ENCODE measurements at places on chromosomes 12 and 14. TPM values are rescaled to one million over a fixed set of nuclear protein-coding genes. Genes with fewer than 3 reads are reported as not detected.

DNA sequence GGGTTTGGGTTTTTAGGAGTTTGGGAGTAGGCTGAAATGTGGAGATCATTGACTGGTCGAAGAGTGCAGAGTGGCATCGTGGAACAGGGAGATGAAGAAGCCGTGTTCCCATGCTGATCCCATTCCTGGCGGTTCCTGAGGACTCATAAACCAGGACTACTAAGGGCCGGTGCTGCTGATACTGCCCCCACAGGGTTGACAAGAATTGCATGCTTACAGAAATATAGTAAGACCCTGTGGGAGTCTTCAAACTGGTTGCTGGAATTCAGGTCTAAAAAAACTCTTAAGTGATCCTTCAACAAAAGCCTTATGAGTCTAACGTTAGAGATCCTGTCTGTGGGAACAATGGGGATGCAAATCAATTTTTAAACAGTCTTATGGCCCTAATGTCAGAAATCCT lies 64.0 kb upstream of the ARHGAP5 start:
- H3K27me3 ChIP-seq = no peaks in the 10 kb centered on the region
- H3K27ac ChIP-seq = no peak overlapping the region
- H3K36me3 ChIP-seq = no peaks in the 10 kb centered on the region
- H3K4me1 ChIP-seq = no peaks in the 10 kb centered on the region
- DNase-seq = no peak

DNA sequence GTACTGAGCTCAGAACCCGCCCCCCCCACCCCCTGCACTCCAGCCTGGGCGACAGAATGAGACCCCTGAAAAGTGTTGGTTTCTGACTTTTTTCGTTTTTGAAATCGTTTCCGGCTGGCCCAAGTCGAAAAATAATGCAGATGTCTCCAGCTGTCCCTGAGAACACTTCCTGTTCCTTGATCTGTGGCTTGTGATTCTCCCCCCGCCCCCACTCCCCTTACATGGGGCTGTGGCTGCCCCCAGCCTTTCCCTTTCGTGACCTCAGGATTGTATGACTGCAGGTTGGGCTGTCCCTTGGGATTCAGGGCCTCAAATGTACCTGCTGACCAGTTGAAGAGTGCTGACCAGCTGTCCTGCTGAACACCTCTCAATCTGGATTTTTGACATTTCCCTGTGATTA lies 34.1 kb downstream of the NOC4L start:
- no peak for DNase-seq
- H3K27me3 ChIP-seq = no peaks in the 10 kb centered on the region
- H3K4me3 ChIP-seq = no peak overlapping the region

CORO1C gene
- 125 TPM for total RNA-seq

DNA sequence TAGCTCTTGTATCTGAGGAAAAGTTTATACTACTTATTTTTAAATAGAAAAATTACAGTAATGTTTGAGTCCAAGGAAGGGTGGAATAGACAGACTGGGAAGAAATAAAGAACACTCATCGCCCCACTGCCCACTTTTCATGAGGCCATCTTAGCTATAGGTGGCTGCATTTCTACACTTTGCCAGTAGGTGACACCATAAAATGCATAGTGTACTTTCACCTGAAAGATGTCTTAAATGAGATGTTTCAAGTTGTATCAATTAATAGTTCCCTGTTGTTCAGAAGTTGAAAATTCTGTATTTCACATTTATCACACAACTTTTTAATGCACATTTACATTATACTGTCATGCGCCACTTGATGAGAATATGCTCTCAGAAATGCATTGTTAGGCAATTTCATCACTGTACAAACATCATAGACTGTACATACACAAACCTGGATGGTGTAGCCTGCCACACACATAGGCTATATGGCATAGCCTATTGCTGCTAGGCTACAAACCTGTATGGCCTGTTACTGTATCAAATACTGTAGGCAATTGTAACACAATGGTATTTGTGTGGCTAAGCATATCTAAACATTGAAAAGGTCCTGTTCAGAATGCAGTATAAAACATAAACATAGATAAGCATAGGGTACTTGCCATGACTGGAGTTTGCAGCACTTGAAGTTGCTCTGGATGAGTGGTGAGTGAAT lies 27.6 kb downstream of the PMCH start:
- H3K4me3 ChIP-seq = no peak overlapping the region
- no peaks in the 10 kb centered on the region for H3K27me3 ChIP-seq
- H3K27ac ChIP-seq = no peak overlapping the region
- no peaks in the 10 kb centered on the region for H3K4me1 ChIP-seq

- no peaks in the 10 kb centered on the region for H3K36me3 ChIP-seq
- no peak for DNase-seq
- no peak overlapping the region for H3K27ac ChIP-seq
- no peaks in the 10 kb centered on the region for H3K27me3 ChIP-seq
- H3K4me1 ChIP-seq = no peaks in the 10 kb centered on the region
Measured at GRCh38 chr12:75790219-75790618, 241.4 kb downstream of the PHLDA1 start.

- no peak overlapping the region for H3K4me3 ChIP-seq
- no peak overlapping the region for H3K27ac ChIP-seq
- no peaks in the 10 kb centered on the region for H3K27me3 ChIP-seq
- no peaks in the 10 kb centered on the region for H3K4me1 ChIP-seq
- no peaks in the 10 kb centered on the region for H3K36me3 ChIP-seq
Measured at GRCh38 chr14:46769292-46769691, 117.7 kb upstream of the RPL10L start.

DNA sequence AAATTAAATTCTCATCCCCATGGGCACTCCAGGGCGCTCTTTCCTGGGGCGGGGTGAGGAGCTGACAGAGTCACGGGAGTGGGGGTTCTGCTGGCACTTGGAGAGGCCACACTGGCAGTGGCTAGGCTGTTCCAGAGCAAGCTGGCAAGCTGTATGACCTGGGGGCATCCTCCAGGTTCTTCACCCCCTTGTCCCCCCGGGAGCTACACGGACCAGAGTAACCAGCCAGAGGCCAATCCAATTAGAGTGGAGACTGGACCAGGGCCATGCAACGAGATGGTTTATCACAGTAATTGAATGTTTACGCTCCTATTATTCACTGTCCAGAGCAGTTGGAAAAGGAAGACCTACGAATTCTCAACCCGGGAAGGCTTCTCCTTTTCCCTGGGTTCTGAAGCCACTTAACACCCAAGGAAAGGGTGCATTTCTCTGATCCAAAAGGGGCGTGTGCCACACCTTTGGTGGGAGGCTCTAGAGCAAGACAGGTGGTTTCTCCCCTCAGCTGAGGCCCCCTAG lies 43.8 kb upstream of the PNMA1 start:
- H3K36me3 ChIP-seq = no peaks in the 10 kb centered on the region
- peaks cover 49% of the 10 kb centered on the region for H3K4me1 ChIP-seq
- H3K27me3 ChIP-seq = no peaks in the 10 kb centered on the region

GUCY2C gene
- not detected for total RNA-seq

SIRT4 gene
- total RNA-seq = 0.94 TPM

DNA sequence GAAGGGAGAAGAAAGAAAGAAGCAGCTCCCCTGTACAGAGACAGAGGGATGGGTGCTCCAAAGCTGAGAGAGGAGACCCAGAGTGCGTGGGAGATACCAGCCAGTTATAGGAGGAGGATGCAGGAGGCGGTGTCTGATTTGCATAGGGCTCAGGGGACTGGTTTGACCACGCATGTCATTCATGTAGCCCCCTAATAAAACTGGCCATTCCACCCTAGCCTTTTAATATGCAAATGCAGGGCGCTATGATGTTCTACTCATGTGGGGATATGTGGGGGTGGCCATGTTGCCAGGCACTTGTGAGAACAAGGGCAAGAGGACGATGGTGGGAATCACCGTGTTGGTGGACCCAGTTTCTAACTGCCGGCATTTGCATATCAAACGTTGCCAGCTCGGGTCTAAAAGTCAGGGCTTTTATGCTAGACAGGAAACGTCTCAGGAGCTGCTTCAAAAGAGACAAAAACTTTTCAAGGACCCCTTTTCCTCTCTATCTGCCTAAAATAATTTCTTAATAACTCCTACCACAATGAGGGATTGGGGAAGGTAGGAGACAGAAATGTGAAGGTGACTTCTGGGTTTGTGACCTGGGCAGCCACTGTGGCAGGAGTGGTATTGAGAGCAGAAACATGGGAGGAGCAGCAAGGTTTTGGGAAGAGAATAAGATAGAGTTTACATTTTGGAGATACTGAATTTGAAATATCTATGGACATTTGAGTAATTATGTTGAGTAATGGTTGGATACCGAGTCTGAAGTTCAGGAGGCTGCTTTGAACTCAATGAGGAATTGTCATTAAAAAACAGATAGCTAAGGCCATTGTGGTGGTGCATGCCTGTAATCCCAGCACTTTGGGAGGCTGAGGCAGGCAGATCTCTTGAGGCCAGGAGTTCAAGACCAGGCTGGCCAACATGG lies 2.2 kb upstream of the ATXN3 start:
- DNase-seq = no peak
- no peaks in the 10 kb centered on the region for H3K27me3 ChIP-seq
- no peaks in the 10 kb centered on the region for H3K36me3 ChIP-seq
- peaks cover 8% of the 10 kb centered on the region for H3K4me1 ChIP-seq

COQ5 gene
- total RNA-seq = 22.7 TPM

ENDOU gene
- 3.4 TPM for total RNA-seq

DNA sequence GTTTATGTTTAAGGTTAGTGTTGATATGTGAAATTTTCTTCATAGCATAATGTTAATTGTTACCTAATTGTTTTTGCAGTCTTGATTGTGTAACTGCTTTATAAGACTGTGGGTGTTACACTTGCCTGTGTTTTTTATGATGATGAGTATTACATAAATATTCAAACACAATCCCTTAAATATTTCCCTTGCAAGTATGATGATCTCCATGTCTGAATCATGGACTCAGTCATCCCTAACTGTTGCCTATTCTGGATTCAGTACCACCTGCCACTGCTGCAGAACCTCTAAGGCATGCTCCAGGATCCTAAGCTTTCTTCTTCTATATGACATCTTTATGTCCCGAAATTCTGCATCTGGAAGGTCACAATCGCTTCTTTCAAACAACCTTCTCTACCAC lies 246.3 kb upstream of the CLEC14A start:
- peaks cover 2% of the 10 kb centered on the region for H3K4me1 ChIP-seq
- no peak overlapping the region for H3K4me3 ChIP-seq
- H3K27ac ChIP-seq = no peak overlapping the region
- no peak for DNase-seq
- no peaks in the 10 kb centered on the region for H3K27me3 ChIP-seq
- H3K36me3 ChIP-seq = no peaks in the 10 kb centered on the region

DNA sequence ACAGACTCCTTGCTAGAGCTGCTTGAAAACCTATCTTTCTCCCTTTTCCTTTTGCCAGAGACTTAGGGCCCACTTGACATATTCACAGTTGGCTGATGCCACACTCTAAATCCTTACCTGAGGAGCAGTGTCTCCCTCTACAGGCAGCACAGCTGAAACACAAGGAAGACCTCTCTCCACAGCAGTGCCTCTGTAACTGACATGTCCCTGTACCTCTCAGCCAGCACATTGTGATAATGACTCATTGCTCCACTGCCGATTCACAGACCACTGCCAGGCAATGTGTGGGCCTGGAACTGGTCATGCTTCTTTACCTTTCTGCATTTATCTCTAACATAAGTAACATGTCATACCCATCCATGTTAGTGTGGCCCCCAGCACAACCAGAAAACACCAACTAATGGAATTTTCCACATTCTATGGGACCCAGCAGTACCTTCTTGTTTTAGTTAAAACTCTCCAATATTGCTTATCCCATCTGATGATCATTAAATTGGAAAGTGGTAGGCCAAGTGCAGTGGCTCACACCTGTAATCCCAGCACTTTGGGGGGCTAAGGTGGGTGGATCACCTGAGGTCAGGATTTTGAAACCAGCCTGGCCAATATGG lies 56.5 kb downstream of the GTF2A1 start:
- no peaks in the 10 kb centered on the region for H3K27me3 ChIP-seq
- H3K36me3 ChIP-seq = no peaks in the 10 kb centered on the region

- no peaks in the 10 kb centered on the region for H3K36me3 ChIP-seq
- H3K4me1 ChIP-seq = no peaks in the 10 kb centered on the region
- H3K27me3 ChIP-seq = no peaks in the 10 kb centered on the region
- no peak overlapping the region for H3K4me3 ChIP-seq
Measured at GRCh38 chr14:71006200-71006563, 98.9 kb downstream of the PCNX1 start.

PRMT5 gene
- 78.0 TPM for total RNA-seq

DNA sequence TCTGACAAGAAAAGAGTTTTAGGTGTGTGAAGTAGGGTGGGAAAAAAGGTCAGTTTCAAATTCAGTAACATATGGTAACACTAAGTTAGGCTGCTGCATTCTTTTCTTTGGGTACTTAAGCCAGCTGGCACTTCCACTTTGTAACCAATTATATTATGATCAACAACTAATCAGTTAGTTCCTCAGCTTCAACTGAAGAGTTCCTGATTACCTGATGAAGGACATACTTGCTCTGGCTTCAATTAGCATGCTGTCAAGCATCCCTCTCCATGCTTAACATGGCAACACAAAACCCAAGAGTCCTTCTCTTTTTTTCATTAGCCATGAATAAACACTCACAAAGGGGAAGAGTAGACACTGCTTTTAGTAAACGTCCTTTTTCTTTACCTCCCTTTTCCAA lies 6.8 kb upstream of the KANSL2 start:
- no peak overlapping the region for H3K4me3 ChIP-seq
- no peaks in the 10 kb centered on the region for H3K4me1 ChIP-seq
- no peak for DNase-seq
- H3K36me3 ChIP-seq = no peaks in the 10 kb centered on the region
- no peak overlapping the region for H3K27ac ChIP-seq

HELB gene
- total RNA-seq = 6.0 TPM

CD63 gene
- 937 TPM for total RNA-seq

GRCh38 chr14:73468828-73469375 lies 10.6 kb upstream of the NUMB start:
- H3K4me3 ChIP-seq = no peak overlapping the region
- H3K4me1 ChIP-seq = no peaks in the 10 kb centered on the region
- no peaks in the 10 kb centered on the region for H3K36me3 ChIP-seq

DNA sequence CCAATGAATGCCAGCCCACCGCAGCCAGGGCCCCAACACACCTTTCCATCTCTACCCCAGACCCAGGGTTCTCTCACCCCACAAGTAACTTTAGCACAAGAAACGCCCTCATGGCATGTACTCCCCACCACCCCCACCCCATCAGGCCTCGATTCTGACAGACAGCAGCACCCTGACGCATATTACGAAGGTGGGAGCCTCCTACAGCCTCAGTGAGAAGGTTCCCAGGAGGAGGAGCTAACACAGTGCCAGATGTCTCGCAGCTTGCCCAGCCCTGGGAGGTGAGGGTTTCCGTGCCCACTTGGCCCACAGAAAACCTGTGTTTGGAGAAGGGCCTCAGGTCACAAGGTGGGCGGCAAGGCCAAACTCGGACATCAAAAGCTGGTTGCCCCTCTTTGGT lies 32.4 kb downstream of the CCDC88C start:
- no peaks in the 10 kb centered on the region for H3K27me3 ChIP-seq
- H3K36me3 ChIP-seq = no peaks in the 10 kb centered on the region
- no peak for DNase-seq
